ENCODE measurements at places on chromosomes 16 and 17.

GRCh38 chr17:44608727-44609435 is 47.4 kb upstream of the MEIOC start:
- DNase-seq = no peak
- H3K27ac ChIP-seq = no peak overlapping the region
- H3K4me1 ChIP-seq = no peaks in the 10 kb centered on the region
- H3K27me3 ChIP-seq = no peaks in the 10 kb centered on the region
- no peaks in the 10 kb centered on the region for H3K36me3 ChIP-seq
- no peak overlapping the region for H3K4me3 ChIP-seq

- H3K4me1 ChIP-seq = no peaks in the 10 kb centered on the region
- no peak overlapping the region for H3K27ac ChIP-seq
- no peak for DNase-seq
Observed at GRCh38 chr17:72092710-72093322, 28.0 kb upstream of the SOX9 start.

- no peak overlapping the region for H3K4me3 ChIP-seq
- H3K27ac ChIP-seq = no peak overlapping the region
- H3K4me1 ChIP-seq = no peaks in the 10 kb centered on the region
- peaks cover 12% of the 10 kb centered on the region for H3K36me3 ChIP-seq
Observed at GRCh38 chr17:67891481-67892119, 66.3 kb downstream of the BPTF start.

GRCh38 chr16:57299009-57299718 is 14.7 kb upstream of the PLLP start:
- H3K27ac ChIP-seq = peak overlapping the region; percentile 83
- no peak for DNase-seq
- H3K27me3 ChIP-seq = no peaks in the 10 kb centered on the region
- peaks cover 11% of the 10 kb centered on the region for H3K4me1 ChIP-seq
- no peaks in the 10 kb centered on the region for H3K36me3 ChIP-seq

DNA sequence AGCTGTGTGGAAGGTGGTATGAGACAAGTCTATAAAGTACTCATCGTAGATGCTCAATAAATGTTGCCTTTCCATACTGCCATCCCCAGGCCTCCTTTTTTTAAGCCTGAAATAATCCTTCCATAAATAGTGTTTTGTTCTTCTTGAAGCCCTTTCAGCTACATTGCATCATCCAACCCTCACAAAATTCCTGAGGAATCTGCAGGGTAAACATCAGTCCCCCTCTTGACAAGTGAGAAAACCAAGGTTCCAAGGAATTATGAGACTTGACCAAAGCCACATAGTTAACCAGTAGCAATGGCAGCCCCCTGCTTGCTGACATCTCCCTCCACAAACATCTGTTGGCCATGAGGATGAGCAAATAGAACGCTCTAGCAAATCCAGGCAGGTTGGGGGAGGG is 89.7 kb upstream of the CCL1 start:
- no peak overlapping the region for H3K27ac ChIP-seq
- H3K4me1 ChIP-seq = no peaks in the 10 kb centered on the region
- no peaks in the 10 kb centered on the region for H3K36me3 ChIP-seq
- H3K27me3 ChIP-seq = peaks cover 4% of the 10 kb centered on the region

DNA sequence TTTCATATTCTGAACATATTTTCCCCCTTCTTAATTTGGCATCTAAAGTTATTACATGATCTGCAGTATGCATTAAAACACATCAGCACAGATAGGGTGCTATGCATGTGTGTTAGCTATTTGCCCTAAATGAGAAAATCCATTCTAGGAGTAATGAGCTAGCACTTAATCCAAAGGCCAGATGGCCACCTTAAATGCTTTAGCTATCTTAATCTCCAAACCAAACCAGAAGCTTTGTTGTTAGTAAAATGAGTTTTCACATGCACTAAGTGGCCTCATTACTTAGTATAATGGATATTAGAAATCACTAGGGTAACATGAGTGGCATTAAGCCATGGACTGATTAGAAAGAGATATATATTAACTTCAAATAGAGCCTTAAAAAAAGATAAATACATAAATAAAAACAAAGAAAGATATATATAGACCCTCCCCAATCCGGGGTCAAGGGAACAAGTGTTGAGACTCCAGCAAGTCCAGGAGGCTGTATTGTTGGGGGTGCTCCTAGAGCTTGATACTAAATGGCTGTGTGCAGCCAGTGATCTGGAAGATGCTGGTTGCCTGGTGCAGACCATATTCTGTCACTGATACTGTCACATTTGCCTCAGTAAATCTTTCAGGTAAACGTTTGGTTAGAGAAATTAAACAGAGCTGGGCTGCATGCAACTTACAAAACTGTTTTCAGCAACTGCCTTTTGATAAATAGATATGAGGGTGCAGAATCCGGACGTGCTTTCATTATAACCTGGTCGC is 67.3 kb downstream of the MYH10 start:
- DNase-seq = no peak
- H3K4me3 ChIP-seq = no peak overlapping the region
- H3K27me3 ChIP-seq = peaks cover 4% of the 10 kb centered on the region

GRCh38 chr17:8847891-8848290 is 19.6 kb downstream of the PIK3R6 start:
- H3K27me3 ChIP-seq = no peaks in the 10 kb centered on the region
- no peaks in the 10 kb centered on the region for H3K4me1 ChIP-seq
- H3K27ac ChIP-seq = no peak overlapping the region

GRCh38 chr17:36945959-36946725 is 2.6 kb upstream of the AATF start:
- H3K4me1 ChIP-seq = peaks cover 12% of the 10 kb centered on the region
- H3K4me3 ChIP-seq = no peak overlapping the region
- DNase-seq = no peak
- H3K36me3 ChIP-seq = no peaks in the 10 kb centered on the region

- H3K27me3 ChIP-seq = no peaks in the 10 kb centered on the region
- H3K36me3 ChIP-seq = no peaks in the 10 kb centered on the region
- H3K4me1 ChIP-seq = no peaks in the 10 kb centered on the region
- no peak overlapping the region for H3K4me3 ChIP-seq
Observed at GRCh38 chr16:74226338-74226954, 70.2 kb upstream of the PSMD7 start.

- no peak overlapping the region for H3K27ac ChIP-seq
- no peak overlapping the region for H3K4me3 ChIP-seq
- DNase-seq = no peak
- H3K36me3 ChIP-seq = no peaks in the 10 kb centered on the region
- H3K27me3 ChIP-seq = peaks cover 22% of the 10 kb centered on the region
Observed at GRCh38 chr17:34511265-34511664, 68.1 kb upstream of the TMEM132E start.

- H3K27me3 ChIP-seq = no peaks in the 10 kb centered on the region
- H3K4me1 ChIP-seq = peaks cover 9% of the 10 kb centered on the region
- H3K27ac ChIP-seq = peak overlapping the region; percentile 69
- DNase-seq = peak; percentile 16
Observed at GRCh38 chr16:56847173-56847910, 17.7 kb upstream of the SLC12A3 start.

DNA sequence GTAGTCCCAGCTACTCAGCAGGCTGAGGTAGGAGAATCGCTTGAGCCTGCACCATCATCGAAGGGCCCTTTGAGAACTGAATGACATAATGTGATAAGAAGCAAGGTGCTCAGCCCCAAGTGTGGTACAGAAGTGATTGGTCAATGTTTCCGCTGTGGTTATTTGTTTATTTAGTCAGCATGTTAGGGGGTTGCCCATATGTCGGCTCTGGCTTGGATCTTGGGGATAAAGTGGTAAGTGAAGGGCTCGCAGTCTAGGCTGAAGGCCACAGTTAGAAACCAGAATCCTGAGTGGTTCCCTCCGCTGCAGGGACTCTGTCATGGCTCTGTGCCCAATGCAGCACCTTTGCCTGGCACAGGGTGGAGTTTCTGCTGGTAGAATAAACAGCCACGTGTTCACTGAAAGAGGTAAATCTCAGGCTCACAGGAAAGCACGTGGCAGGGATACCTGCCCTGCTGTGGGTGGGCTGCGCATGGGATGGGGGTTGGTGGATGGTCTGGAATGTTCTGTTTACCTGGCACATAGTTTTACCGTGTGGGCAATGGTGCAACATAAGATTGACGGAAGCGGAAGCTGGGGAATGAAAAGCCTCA is 35.4 kb downstream of the SYT17 start:
- no peaks in the 10 kb centered on the region for H3K36me3 ChIP-seq
- H3K4me1 ChIP-seq = no peaks in the 10 kb centered on the region
- no peak overlapping the region for H3K4me3 ChIP-seq

- no peaks in the 10 kb centered on the region for H3K4me1 ChIP-seq
- H3K4me3 ChIP-seq = no peak overlapping the region
- no peaks in the 10 kb centered on the region for H3K27me3 ChIP-seq
- DNase-seq = no peak
- H3K36me3 ChIP-seq = no peaks in the 10 kb centered on the region
- H3K27ac ChIP-seq = no peak overlapping the region
Observed at GRCh38 chr17:57706761-57707160, 38.3 kb downstream of the CCDC182 start.

- H3K4me1 ChIP-seq = no peaks in the 10 kb centered on the region
- H3K27me3 ChIP-seq = no peaks in the 10 kb centered on the region
- no peaks in the 10 kb centered on the region for H3K36me3 ChIP-seq
- no peak overlapping the region for H3K4me3 ChIP-seq
- no peak overlapping the region for H3K27ac ChIP-seq
Observed at GRCh38 chr16:9035996-9036395, 55.4 kb upstream of the HAPSTR1 start.

- no peak overlapping the region for H3K27ac ChIP-seq
- H3K4me3 ChIP-seq = no peak overlapping the region
- H3K4me1 ChIP-seq = no peaks in the 10 kb centered on the region
- H3K36me3 ChIP-seq = no peaks in the 10 kb centered on the region
- H3K27me3 ChIP-seq = no peaks in the 10 kb centered on the region
- DNase-seq = no peak
Observed at GRCh38 chr17:63116967-63117830, 151.2 kb downstream of the TANC2 start.

DNA sequence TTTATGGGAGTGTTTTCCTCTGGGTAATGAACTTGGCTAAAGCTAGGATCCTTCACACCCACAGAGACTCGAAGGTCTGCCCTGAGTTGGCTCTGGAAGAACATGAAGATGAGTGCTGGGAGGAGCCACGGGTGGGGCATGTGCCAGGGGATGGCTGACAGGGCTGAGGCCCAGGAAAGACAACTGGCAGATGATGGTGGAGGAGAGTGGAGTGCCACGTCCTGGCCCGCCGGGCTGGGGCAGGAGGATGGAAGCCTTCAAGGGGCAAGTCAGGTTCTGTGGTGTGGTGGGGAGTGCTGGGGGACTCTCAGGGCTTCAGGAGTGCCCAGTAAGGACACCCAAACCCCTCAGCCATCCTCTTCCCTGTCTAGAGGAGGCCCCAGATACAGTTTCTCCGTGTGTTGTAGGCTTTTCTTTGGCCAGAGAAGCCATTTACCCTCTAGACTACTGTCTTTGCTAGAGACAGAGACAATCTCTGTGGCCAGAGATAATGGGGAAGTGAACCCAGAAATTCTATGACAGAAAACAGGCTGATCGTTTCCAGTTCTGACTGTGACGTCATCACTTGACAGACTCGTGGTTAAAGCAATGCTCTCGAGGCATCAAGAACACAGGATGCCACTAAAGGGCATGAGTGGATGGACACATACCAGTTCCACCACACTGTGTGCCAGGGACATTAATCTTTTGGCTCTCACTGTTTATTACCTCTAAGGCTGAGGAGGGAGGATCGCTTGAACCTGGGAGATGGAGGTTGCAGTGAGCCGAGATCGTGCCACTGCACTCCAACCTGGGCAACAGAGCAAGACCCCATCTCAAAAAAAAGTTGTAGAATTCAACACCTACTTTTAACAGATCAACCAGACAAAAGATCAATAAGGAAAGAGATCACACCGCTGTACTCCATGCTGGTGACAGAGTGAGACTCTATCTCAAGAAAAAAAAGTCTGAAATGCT is 18.6 kb upstream of the SLC5A10 start:
- H3K27me3 ChIP-seq = no peaks in the 10 kb centered on the region
- H3K36me3 ChIP-seq = peaks cover 23% of the 10 kb centered on the region

- no peaks in the 10 kb centered on the region for H3K36me3 ChIP-seq
- no peaks in the 10 kb centered on the region for H3K4me1 ChIP-seq
- H3K27me3 ChIP-seq = no peaks in the 10 kb centered on the region
- no peak overlapping the region for H3K27ac ChIP-seq
Observed at GRCh38 chr16:59880611-59881010, 1146.5 kb upstream of the GOT2 start.

GRCh38 chr17:48579471-48579759 is 1.3 kb upstream of the HOXB4 start:
- peaks cover 8% of the 10 kb centered on the region for H3K4me1 ChIP-seq
- H3K27ac ChIP-seq = no peak overlapping the region
- no peaks in the 10 kb centered on the region for H3K36me3 ChIP-seq
- H3K4me3 ChIP-seq = no peak overlapping the region
- no peak for DNase-seq
- no peaks in the 10 kb centered on the region for H3K27me3 ChIP-seq

DNA sequence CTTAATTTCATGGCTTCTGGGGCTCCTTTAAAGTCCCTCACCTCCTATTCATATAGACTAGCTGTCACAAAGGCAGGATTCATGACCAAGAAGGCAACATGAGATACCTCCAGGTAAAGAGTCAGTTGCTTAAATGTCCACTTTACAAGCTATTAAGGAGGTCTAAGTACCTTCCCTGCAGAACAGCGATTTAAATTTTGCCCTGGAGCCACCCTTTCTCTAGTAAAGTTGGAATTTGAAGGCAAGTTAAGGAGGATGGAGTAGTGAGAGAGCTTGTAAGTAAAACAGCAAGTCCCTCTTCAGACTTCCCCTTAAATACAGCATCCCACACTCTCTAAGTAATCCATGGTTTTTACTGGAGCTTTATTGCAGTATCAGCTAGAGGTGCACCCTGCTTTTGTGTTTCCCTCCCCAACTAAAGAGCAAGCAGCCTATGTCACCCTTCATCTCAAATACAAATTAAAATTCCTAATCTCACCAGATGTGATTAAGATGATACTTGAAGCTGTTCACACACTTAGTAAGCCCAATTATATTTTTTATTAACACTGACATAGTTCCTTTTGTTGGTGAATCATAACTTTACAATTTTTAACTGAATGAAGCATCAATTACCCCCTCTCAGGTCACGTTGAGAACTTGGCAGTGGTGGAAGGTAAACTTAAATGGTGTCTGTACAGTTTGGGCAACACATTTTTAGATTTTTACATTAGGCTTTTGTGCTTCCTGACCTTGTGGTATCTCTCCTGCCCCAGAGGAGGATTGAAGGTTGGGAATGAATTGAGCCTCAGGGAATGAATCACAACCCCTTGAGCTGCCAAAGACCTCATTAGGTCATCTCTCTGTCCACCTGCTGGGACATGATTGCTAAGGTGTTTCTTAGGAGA is 108.9 kb downstream of the TANGO6 start:
- H3K4me3 ChIP-seq = no peak overlapping the region
- no peak overlapping the region for H3K27ac ChIP-seq
- H3K36me3 ChIP-seq = no peaks in the 10 kb centered on the region
- H3K27me3 ChIP-seq = no peaks in the 10 kb centered on the region

DNA sequence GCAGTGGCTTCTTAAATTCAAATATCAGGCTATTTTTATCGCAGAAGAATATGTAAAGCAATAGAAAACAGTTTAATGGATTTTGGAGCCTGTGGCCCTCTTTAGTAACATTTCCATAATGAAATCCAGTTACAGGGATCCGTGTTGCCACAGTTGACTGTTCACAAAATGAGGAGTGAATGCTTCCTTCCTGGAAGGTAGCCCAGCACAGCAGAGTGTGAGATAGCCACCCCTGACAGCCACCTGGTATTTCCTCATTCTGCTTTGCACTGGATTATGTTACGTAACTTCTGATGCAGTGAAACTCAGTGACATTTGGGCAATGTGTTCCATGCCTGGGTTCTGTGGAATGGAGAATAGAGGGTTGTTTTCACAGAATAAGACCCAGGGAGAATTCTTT is 517.2 kb downstream of the RBFOX1 start:
- H3K27me3 ChIP-seq = no peaks in the 10 kb centered on the region
- H3K4me3 ChIP-seq = no peak overlapping the region
- no peaks in the 10 kb centered on the region for H3K36me3 ChIP-seq
- DNase-seq = no peak
- no peak overlapping the region for H3K27ac ChIP-seq

Measured in T-cell (primary cell).